Fibroblast of upper back skin (primary cell): ENCODE measurements at places on chromosomes 1 and 21.

GRCh38 chr21:29056005-29056404 lies 17.4 kb downstream of the CCT8 start:
- no peak for DNase-seq

GRCh38 chr1:157335056-157335455 lies 196.9 kb upstream of the ETV3 start:
- no peak for DNase-seq

DNA sequence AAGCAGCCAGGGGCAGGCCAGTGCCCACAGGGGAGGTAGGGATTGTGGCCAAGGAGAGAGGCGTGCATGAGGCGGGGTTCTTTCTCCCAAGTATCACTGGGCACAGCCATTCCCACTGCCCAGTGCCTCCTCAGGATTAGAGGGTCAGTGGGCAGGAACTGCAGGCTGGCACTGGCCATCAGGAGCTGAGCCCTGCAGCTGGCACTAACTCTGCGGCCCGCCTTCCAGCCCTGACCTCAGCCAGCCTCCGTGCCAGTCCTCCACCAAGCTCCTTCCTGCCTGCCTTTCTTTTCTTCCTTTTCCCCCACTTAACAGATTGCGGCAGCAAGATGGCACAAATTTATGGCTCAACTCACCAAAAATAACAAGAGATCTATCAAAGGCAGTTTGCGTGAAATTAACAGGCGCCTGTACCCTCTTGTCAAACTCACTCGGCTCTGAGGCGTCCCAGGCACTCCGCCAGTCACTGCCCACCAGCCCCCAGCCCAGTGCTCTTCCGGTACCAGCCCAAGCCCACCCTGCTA lies 11.1 kb downstream of the ADGRB2 start:
- no peak for DNase-seq

DNA sequence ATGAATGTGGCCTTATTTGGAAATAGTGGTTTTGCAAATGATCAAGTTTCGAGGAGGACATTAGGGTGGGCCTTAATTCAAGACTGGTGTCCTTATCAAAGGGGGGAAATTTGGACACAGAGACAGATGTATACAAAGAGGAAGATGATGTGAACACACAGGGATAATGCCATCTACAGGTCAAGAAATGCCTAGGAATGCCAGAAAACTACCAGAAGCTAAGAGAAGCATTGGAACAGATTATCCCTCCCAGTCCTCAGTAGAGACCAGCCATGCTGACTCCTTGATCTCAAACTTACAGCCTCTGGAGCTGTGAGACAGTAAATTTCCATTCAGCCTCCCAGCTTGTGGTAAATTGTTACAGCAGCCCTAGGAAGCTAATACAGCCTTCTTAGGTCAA lies 151.4 kb downstream of the PTGER3 start:
- peak; percentile 7 for DNase-seq

DNA sequence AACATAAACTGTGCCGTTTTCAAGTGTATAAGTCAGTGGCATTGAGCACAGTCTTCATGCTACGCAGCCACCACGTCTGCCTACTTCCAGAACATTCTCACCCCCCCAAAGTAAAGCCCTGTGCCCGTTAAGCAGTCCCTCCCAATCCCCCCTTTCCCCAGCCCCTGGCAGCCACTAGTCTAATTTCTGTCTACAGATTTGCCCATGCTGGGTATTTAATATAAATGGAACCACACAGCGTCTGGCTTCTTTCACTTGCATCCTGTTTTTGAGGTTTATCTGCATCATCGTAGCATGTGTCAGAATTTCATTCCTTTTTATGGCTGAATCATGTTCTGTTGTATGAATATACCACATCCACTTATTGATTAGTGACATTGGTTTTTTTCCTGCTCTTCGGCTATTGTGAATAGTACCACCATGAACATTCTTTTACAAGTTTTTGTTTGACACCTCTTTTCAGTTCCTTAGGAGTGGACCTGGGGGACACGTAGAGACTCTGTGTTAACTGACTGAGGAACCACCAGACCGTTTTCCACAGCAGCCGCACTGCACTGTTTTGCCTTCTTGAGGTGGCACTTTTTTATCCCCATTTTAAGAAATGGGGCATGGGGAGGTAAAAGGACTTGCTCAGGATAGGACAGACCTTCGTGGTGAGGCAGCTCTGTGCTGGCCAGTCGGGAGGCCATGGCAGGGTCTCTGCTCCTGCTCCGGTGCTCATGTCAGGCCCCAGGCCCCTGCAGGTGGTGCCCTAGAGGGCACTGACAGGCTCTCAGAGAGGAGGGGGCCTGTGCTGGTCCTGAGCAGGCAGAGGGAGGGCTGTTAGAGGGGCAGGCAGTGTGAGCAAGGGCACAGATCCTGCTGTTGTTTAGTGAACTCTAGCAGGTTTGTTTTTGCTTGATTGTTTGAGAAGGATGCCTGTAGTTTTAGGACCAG lies 123.8 kb downstream of the PCBP3 start:
- DNase-seq, result peak; percentile 56

GRCh38 chr1:158329733-158330132 lies 1.6 kb downstream of the CD1B start:
- no peak for DNase-seq

GRCh38 chr21:45534636-45535331 lies 7.5 kb downstream of the SLC19A1 start:
- DNase-seq, result no peak

- DNase-seq, result no peak
These were observed 249.7 kb downstream of the RHOU start for GRCh38 chr1:228984646-228985631.

GRCh38 chr1:101295209-101295608 lies 58.4 kb downstream of the S1PR1 start:
- DNase-seq, result no peak

DNA sequence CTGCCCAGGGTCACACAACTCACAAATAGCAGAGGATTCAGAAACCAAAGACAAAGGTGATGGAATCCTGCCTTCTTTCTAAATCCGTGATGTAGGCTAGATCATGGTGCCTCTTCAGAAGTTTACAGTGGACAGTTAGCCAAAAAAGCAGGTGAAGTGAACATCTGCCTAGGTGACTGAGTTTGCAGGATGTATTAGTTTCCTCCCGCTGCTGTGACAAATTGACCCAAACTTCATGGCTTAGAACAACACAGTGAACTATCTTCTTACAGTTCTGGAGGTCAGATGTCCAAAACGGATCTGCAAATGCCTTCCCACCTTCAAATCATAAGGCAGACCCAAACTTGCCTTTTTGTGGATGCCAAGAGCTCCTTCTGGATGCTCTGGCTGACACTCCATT lies 3.2 kb upstream of the TMEM51 start:
- DNase-seq, result no peak

- DNase-seq, result peak; percentile 75
These were observed 2.4 kb upstream of the RNU5D-1 start for GRCh38 chr1:44733365-44733764.

DNA sequence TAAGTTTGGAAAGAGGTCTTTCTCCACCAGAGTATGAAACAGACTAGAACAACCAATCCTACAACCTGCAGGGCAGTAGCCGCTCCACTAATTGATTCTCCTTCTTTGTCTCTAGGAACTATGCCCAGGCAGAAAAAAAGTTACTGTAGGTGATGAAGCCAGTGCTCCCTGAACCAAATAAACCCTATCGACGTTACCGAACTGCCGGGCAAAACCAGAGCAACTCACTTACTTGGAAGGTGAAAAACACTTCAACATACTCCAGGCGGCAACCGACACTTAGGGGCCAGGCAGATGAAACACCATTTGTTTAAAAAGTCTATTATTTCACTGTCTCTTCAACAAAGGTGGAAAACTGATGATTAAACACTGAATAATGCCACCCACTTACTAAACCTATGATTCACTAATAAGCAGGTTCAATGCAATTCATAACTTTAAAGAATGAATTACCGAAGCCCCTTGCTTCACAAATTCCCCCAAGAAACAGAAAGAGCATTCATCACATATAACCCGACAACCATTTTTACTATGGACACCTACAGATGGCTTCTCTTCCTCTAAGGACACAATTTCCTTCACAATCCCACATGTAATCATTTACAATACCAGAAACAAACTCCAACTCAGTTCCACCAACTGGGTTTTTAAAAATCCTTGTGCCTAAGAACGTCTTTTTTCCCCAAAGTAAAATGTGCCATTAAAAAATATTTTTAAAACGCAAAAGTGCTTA lies 1.6 kb downstream of the NRIP1 start:
- DNase-seq, result peak; percentile 21

DNA sequence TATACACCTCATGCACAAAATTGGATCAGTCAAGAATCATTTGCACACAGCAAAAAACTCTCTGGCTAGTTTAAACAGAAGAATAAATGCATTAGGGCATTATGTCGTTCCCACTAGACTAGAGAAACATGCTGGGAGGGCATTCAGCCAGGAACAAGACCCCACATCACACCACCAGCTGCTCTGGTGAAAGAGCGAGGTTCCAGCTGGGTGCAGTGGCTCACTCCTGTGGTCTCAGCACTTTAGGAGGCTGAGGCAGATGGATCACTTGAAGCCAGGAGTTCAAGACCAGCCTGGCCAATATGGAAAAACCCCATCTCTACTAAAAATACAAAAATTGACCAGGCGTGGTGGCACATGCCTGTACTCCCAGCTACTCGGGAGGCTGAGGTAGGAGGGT lies 52.1 kb upstream of the BACE2 start:
- DNase-seq, result no peak

DNA sequence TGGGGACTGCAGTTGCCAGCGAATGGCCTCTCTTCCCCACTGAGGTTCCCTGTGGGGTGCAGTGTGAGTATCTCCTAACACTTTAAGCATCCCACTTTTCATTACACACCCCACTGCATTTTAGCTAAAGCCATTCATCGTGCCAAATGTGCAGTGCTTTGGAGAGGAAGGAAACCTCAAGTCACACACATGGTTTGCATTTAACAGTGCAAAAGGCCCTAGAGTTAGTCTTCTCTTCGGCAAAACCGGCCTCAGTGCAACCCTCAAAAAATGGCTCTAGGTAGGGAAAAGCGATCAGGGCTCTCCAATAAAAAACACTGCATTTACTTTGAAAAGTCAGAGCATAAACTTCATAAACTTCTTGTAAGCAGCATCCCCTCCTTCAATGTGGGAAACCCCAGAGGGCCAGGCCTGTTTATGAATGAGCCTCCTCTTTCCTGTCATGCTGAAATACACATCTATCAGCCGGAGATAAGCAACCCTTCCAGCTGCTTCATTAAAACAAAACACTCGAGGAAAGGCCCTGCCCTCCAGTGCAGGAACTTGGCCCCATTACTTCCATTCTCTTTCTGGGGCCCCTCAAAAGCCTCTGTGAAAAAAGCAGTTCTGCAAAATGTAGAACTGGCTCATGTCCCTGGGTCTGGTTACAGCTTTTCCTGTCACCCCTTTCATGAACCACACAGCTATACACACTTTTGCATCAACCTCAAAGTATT lies 184.0 kb downstream of the CDC7 start:
- peak; percentile 71 for DNase-seq

DNA sequence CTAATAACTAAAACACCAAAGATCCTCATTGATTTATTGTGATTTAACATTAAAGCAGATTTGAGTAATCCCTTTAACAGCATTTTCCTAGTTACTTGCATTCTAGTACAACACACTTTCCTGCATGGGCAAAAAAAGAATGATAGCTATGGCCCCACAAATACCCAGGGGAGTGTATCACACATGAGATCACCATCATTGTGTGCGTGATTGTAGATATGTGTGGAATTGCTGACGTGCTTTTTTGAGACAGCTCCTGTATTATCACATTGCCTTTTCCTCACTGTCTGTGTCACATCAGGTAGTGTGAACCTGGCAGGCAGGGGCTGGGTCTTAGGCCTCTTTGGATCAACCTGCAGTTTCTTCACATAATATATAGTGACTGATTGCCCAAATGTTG lies 48.5 kb upstream of the SAMD13 start:
- peak; percentile 68 for DNase-seq

GRCh38 chr1:74470936-74471335 lies 41.5 kb downstream of the LRRC53 start:
- DNase-seq, result peak; percentile 53

DNA sequence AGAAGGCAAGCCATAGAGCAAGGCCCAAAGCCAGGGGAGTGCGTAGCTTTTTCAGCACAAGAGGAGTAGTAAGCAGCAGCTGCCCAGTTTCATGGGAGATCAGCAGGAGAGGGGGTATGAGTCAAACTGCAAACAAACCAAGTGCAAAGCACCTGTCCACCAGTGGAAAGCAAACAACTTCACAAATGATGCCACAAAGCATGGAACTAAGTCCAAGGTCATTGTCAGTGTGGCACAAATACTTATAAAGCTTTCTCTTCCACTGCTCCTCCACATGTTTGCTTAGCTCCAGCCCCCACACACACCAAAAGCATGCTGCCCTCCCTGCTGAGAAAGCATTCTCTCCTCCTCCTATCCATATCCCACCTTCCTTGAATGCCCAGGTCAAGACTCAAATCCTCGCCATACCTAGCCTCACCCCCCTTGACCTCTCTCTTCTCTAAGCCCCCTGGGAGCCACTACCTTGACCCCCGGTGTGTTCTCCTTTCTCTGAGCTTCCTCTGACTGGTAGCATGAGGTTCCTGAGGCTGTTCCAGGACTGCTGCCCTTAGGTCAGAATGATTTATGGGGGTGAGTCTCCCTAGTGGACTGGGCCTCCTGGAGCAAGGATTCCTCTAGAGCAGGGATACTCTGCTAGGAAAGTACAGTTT lies 70.4 kb downstream of the DMAP1 start:
- no peak for DNase-seq

DNA sequence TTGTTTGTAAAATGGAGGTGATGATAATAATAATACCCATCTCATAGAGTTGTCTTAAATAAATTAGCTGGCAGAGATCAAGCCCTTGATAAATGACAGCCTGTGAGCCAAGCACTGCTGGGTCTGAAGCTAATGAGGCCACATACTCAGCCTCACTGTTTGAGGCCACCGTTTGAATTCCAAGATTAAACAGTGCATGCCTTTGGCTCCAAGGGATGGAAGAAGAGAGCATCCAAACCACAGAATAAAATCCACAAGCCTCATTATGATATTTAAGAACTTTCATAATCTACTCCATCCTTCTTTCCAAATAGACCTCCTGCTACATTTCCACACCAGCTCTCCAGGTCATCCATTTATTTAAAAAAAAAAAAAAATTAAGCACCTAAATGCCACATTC lies 29.0 kb downstream of the TGFBR3 start:
- peak; percentile 49 for DNase-seq

DNA sequence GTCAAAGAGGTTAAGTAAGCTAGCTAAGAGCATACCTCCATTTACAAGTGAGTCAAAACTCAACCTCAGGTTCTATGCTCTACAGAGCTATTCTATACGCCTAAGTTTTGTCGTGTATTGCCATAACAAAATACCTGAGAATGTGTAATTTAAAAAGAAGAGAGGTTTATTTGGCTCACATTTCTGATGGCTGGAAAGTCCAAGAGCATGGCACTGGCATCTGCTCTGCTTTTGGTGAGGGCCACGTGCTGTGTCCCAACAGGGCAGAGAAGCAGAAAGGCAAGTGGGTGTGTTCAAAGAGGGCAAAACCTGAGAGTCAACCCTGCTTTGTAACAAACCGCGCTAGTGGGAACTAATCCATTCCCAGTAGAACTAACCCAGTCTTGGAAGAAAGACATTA lies 60.9 kb upstream of the POU2F1 start:
- no peak for DNase-seq
